ENCODE measurements at places on chromosomes 5 and 9.

- DNase-seq = no peak
Measured at GRCh38 chr9:36729906-36730305, 157.2 kb downstream of the MELK start.

DNA sequence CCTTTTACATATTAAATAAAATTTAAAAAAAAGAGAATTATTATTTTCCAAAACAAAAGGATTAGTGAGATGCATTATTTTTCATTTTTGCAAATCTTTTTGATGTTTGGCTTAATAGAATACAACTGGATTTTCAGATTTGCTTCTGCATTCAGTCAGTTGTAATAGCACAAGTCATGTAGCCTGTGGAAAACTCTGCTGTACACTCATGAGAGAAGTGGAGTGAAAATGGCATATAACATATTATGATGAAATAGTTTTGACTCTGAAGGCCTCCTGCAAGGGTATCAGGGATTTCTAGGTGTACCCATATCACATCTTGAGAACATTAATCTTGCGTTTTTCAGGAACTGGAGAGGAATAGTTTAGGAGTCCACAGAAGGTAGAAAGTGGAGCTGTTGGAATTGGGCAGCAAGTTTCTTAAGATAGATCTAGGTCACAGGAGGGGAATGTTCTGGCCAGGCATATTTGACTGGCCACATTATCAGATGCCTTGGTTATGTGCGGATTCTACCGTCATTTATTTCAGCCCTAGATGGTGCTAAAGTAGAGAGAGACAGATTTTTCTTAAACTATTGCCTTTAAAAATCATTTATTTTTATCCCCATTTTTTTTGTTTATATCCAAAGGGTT, 16.4 kb downstream of the LNPEP start:
- DNase-seq = no peak

GRCh38 chr9:106107716-106108115, 413.4 kb downstream of the TMEM38B start:
- no peak for DNase-seq

GRCh38 chr5:180802325-180803180, at the start of gene MGAT1:
MGAT1 (minus strand) TSS chr5:180802806; CDS start chr5:180792971, 9,835 bp downstream.
- peak; percentile 94 for DNase-seq

DNA sequence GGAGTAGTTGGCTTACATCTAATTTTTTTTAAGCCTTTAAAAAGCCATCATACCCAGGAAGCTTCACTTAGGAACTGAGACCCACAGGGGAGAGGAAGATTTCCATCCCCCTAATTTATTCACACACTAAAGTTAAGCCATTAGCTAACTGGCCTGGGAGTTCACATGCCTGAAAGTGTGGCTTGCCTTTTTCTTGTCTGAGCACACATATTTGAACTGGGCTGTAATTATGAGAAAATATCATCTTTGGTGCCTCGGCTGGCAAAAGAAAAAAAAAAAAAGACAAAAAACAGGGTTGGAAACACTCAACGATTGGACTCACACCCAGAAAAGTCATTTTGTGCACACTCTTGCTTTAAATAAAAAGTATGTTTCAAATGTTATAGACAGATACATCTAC, 847.3 kb downstream of the MAT2B start:
- DNase-seq = no peak

DNA sequence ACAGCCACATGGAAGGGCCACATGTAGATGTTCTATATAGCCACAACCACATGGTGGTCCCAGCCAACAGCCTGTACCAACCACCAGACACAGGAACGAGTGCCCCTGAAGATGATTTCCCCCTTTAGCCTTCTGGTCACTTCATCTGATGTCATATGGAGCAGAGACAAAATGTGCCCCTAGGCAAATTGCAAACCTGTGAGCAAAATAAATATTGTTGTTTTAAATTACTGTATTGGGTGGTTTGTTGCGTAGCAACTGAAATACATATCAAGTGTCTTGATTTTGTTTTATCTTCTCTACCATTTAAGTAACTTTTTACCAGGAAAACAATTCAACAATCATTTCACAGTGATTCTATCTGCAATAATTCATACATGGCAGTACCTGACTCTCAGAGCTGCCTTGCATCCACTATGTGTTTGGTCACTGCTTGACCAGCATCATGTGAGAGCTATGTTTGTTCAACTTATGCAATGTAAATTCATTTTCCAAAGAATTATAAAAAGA, 142.5 kb upstream of the VLDLR start:
- no peak for DNase-seq

DNA sequence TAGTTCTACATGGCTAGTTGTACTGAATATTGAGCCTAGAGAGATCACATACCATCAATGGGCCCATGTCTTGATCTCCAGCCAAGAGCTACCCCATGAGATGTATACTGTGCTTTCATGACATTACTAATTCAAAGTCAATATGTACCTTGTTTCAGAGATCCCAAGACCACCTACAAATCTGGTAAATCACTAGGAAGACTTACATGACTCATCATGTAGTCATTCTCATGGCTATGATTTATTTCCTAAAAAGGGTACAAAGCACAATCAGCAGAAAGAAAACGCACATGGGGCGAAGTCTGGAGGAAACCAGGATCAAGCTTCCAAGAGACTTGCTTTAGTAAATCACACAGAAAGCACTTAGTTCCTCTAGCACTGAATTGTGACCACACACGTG, 103.0 kb downstream of the PCSK5 start:
- DNase-seq = no peak

DNA sequence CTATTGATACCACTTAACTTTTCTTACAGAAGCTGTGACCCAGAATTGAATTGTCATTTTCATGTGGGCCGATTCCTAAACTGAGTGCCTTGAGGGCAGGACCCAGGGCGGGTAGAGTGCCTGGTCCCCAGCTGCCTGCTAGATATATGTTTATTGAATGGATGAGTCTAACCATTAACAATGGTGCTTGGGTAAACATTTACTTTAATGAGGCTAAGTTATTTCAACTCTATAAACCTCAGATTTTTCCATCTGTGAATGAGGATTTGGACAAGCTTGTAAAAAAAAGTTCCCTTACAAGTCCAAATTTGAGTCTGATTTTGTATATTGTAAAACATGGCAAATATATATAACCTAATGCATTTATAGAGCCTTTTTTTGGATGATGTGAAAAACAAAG, 181.8 kb upstream of the ELL2 start:
- DNase-seq = no peak

- no peak for DNase-seq
Measured at GRCh38 chr5:9555961-9556360, 10.1 kb upstream of the SEMA5A start.

DNA sequence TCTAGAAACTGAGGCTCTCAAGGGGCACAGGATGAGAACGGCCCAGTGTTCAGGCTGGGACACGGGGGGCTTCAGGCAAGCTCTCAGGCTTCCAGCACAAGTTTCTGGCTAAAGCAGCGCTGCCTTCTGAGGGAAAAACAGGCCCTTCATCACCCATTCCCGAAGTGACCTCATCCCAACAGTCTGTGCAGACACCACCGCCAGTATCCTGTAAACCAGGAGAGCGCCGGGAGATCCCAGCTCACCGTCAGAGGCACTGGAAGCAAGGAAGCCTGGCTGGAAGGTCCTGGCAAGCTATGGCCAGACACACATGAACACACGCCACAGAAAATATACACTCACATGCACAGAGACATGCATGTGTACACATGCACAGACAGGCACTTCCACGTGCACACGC, 8.8 kb downstream of the SLC12A7 start:
- no peak for DNase-seq

DNA sequence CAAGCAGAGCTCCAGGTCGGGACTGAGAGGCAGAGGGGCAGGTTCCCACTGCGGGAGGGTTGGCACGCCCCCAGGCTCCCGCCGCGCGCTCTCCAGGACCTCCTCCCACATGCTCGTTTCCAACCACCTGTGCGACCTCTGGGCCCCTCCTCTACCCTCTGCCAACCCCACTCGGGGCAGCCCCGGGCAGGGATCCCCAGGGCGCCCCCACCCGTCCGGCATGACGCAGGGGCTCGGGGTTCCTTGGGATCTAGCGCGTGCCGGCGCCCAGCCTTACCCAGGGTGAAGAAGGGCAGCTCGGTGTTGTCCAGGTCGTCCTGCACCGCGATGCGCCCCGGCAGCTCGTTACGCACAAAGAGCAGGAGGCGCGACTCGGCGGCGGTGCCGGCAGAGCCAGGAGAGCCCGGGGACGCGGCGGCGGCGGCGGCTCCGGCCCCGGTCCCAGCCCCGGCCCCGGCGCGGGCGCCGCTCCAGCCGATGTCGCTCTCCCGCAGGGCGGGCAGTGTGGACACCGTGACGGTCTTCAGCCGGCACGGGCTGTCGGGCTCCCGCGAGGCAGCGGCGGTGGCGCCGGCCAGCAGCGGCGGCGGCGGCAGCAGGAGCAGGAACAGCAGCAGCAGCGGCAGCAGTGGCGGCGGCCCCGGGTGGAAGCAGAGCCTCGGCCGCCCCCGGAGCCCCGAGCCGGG, 494 bp downstream of the ASTN2 start:
- peak; percentile 14 for DNase-seq

DNA sequence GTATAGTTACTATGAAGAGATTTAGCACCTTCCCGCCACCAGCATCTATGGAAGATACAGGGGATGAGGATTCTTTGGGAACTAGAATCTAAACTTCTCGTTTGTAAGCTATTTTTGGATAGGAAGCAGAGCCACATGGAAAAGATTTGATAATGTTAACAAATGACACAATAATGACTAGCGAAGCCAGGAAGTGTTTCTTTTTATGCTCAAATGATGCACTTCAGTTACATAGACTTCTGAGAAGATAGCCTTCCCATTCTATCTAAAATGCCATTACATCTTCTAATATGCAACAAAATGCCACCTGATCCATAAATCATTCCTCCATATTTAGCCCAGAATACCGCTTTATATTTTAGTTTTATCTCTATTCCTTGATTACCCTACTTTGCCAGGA, 17.0 kb upstream of the TNC start:
- no peak for DNase-seq

DNA sequence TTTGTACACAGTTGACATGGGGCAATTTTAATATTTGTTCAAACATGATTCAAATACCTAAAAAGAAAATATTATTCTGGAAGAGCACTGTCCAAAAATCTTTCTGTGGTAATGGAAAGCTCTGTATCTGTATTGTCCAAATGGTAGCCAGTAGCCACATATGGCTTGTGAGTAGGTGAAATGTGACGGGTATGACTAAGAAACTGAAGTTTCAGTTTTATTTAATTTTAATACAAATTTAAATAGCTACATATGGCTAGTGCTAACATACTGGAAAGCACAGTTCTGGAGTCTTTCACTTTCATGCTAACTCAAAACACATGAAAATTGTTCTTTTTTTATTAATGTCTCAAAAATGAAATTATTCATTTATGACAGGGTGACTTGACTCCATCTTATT, 132.6 kb downstream of the PLK2 start:
- no peak for DNase-seq

GRCh38 chr5:146703499-146703898, 175.1 kb downstream of the PPP2R2B start:
- no peak for DNase-seq
